ENCODE measurements at places on chromosomes 1 and 21.

- H3K4me3 ChIP-seq: no peak overlapping the region
- no peak overlapping the region for H3K27ac ChIP-seq
- H3K4me1 ChIP-seq: no peaks in the 10 kb centered on the region
- DNase-seq: peak; percentile 86
These were observed 115.6 kb downstream of the PGBD5 start for GRCh38 chr1:230310381-230311163.

DNA sequence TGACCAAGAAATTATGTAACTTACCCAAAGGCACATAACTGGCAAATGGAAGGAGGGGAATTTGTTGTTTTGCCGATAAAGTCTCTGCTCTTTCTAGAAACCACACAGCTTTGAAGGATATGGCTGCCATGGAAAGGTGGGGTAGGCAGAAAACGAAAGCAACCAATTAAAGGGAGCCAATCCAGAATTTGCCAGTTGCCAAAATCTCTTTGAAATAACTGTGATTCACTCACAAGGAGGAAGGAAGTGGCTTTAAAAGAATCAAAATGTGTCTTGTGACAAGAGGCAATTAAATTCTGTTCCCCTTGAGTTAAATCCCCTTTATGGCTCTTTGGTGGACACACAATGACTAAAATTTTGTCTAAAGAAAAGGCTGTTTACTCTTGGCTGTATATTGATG, 61.2 kb upstream of the CCDC190 start:
- H3K4me1 ChIP-seq: peaks cover 12% of the 10 kb centered on the region
- no peak overlapping the region for H3K4me3 ChIP-seq
- H3K36me3 ChIP-seq: no peaks in the 10 kb centered on the region
- DNase-seq: no peak
- no peaks in the 10 kb centered on the region for H3K27me3 ChIP-seq

GRCh38 chr1:169586067-169586394, 250 bp downstream of the F5 start:
- peaks cover 28% of the 10 kb centered on the region for H3K27me3 ChIP-seq
- no peak overlapping the region for H3K4me3 ChIP-seq
- no peak overlapping the region for H3K27ac ChIP-seq
- H3K36me3 ChIP-seq: no peaks in the 10 kb centered on the region
- H3K4me1 ChIP-seq: peaks cover 3% of the 10 kb centered on the region

GRCh38 chr1:117599286-117600221, 6.3 kb upstream of the TENT5C start:
- no peak overlapping the region for H3K4me3 ChIP-seq
- H3K36me3 ChIP-seq: no peaks in the 10 kb centered on the region
- H3K4me1 ChIP-seq: no peaks in the 10 kb centered on the region
- no peak overlapping the region for H3K27ac ChIP-seq
- H3K27me3 ChIP-seq: peaks cover 20% of the 10 kb centered on the region

GRCh38 chr1:99851850-99852454, 1.8 kb downstream of the AGL start:
- peaks cover under 1% of the 10 kb centered on the region for H3K4me1 ChIP-seq
- peak overlapping the region; percentile 95 for H3K4me3 ChIP-seq
- no peak for DNase-seq

- no peak overlapping the region for H3K27ac ChIP-seq
- no peak overlapping the region for H3K4me3 ChIP-seq
- no peaks in the 10 kb centered on the region for H3K36me3 ChIP-seq
- no peaks in the 10 kb centered on the region for H3K27me3 ChIP-seq
These were observed 15.9 kb upstream of the MUTYH start for GRCh38 chr1:45356186-45356585.

- DNase-seq: no peak
- no peak overlapping the region for H3K27ac ChIP-seq
- H3K27me3 ChIP-seq: no peaks in the 10 kb centered on the region
- peaks cover 3% of the 10 kb centered on the region for H3K4me1 ChIP-seq
- H3K36me3 ChIP-seq: peaks cover 44% of the 10 kb centered on the region
- no peak overlapping the region for H3K4me3 ChIP-seq
These were observed 31.8 kb downstream of the APP start for GRCh38 chr21:26138615-26139257.

DNA sequence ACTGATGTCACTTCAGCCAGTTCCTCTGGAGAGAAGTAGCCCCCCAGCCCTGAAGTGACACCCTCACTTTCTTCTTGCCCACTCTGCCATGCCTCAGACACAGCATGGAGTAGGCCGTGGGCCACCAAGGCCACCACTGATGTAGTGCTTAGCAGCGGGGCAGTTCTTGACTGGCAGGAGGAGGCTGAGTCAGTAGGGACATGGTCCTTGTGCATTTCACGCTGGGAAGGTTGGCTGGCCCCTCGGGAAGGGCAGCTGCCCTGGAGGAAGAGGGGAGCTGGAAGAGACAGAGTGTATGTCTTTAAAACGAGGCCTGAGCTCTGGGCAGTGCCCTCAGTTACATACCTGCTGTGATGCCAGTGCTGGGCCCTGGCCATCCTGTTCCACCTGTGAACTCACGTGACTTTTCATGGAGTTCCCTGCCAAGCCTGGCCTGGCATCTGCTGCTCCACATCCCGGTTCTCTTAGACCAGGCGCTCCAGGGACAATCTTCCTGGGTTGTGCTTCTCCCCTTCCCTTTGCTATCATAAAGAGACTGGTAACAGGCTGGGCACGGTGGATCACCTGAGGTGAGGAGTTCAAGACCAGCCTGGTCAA, 158.6 kb upstream of the TMEM51 start:
- no peaks in the 10 kb centered on the region for H3K36me3 ChIP-seq
- H3K27me3 ChIP-seq: no peaks in the 10 kb centered on the region
- H3K27ac ChIP-seq: no peak overlapping the region
- DNase-seq: no peak

DNA sequence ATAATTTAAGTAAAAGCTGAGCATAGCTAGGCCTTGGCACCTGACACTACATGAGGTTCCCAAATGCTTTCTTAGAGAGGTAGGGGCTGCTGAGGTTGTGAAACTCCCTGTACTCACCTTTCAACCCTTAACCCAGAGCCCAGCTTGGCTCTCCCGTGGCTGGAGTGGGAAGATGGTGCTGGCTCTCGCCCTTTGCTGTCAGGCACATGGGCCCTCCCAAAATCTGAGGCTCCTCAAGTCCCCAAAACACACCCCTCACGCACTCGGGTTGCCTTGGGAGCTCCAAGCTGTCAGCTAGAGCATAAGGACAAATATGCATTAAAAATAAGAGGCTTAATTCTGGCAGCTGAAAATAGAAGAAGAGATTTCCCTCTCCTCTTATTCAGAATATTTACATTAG, 46.7 kb upstream of the PLPPR4 start:
- no peak overlapping the region for H3K4me3 ChIP-seq
- no peaks in the 10 kb centered on the region for H3K36me3 ChIP-seq
- DNase-seq: peak; percentile 70
- no peak overlapping the region for H3K27ac ChIP-seq
- H3K27me3 ChIP-seq: peaks cover 77% of the 10 kb centered on the region
- H3K4me1 ChIP-seq: no peaks in the 10 kb centered on the region

GRCh38 chr21:38841472-38841871, 35.7 kb downstream of the ETS2 start:
- DNase-seq: no peak
- H3K27ac ChIP-seq: no peak overlapping the region
- H3K27me3 ChIP-seq: no peaks in the 10 kb centered on the region
- no peaks in the 10 kb centered on the region for H3K4me1 ChIP-seq
- no peak overlapping the region for H3K4me3 ChIP-seq
- H3K36me3 ChIP-seq: no peaks in the 10 kb centered on the region

DNA sequence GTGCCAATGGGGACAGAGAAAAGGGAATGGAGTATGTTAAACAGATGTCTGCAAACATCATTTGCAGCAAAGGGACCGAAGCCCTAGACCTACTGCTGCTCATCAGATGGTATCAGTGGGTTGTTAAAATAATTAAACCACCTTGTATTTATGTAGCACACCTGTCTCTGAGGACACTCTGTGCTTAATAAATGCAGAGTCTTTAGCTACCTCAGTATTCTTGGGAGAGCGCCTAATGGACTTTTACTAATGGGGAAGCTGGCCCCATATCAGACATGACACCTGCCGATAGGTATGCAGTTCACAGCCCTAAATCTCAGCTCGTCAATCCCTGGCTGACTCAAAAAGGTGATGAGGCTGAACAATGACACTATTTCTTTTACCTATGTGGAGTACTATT, 54.4 kb downstream of the SYT6 start:
- no peaks in the 10 kb centered on the region for H3K36me3 ChIP-seq
- DNase-seq: no peak
- no peak overlapping the region for H3K27ac ChIP-seq
- H3K27me3 ChIP-seq: peaks cover 95% of the 10 kb centered on the region
- no peaks in the 10 kb centered on the region for H3K4me1 ChIP-seq

DNA sequence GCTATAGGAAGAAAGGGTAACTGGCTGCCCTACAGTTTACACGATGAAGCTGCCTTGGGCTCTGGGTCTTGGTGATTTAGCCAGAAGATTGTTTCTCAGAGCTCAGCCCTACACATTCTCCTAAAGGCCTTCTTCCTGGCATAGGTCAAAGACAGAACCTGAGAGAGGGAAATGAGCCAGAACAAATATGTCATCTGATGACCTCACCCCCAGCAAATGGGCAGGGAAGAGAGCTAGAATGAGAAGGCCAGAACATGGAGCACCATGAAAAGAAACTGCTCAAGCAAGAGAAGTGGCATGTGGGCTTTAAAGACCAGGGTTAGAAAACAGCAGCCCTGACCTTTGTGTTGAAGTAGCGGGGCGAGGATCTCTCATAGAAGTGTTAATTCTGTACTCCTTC, 5.5 kb upstream of the ILDR2 start:
- DNase-seq: no peak
- peaks cover 47% of the 10 kb centered on the region for H3K27me3 ChIP-seq
- no peaks in the 10 kb centered on the region for H3K4me1 ChIP-seq
- H3K36me3 ChIP-seq: no peaks in the 10 kb centered on the region
- H3K4me3 ChIP-seq: no peak overlapping the region

GRCh38 chr1:205211839-205212536, 486 bp upstream of the DSTYK start:
- no peaks in the 10 kb centered on the region for H3K36me3 ChIP-seq
- H3K4me3 ChIP-seq: peak overlapping the region; percentile 88
- H3K4me1 ChIP-seq: no peaks in the 10 kb centered on the region
- H3K27me3 ChIP-seq: no peaks in the 10 kb centered on the region
- H3K27ac ChIP-seq: no peak overlapping the region
- no peak for DNase-seq

DNA sequence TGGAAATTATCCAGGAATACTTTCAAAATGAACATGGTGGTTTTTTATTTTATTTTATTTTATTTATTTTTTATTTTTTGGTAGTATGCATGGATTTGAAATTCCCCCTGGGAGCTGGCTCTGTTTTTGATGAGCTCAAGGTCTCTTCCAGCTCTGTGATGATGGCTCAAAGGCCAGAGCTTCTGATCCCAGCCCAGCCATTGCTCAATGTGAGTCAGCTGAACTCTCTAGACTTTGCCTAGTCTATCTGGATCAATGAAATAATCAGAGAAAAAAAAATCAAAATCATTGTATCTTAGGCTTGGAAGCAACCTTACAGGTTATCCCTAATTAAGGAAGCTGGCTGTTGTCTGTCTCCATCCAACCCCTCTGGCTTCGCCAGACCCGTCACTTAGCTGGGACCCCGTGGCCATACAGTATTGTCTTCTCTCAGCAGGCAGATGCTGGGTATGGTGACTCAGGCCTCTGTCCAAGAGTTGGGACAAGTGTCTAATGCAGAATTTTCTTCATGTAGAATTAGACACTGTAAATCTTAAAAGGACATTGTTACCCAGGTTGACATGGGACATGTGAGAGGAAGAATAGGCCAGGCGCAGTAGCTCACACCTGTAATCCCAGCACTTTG, 90.2 kb upstream of the LPGAT1 start:
- H3K36me3 ChIP-seq: no peaks in the 10 kb centered on the region
- H3K27me3 ChIP-seq: no peaks in the 10 kb centered on the region
- H3K4me3 ChIP-seq: no peak overlapping the region
- no peaks in the 10 kb centered on the region for H3K4me1 ChIP-seq
- DNase-seq: no peak

GRCh38 chr1:182643699-182644098, 39.5 kb upstream of the RGS16 start:
- H3K27ac ChIP-seq: no peak overlapping the region
- no peaks in the 10 kb centered on the region for H3K27me3 ChIP-seq
- DNase-seq: no peak
- no peak overlapping the region for H3K4me3 ChIP-seq
- H3K4me1 ChIP-seq: peaks cover 8% of the 10 kb centered on the region
